ENCODE measurements at places on chromosomes 2 and 18.

- no peak for DNase-seq
Observed at GRCh38 chr2:33340280-33340679, 136.2 kb upstream of the RASGRP3 start.

- DNase-seq = no peak
Observed at GRCh38 chr2:230794497-230794896, 70.2 kb upstream of the ITM2C start.

DNA sequence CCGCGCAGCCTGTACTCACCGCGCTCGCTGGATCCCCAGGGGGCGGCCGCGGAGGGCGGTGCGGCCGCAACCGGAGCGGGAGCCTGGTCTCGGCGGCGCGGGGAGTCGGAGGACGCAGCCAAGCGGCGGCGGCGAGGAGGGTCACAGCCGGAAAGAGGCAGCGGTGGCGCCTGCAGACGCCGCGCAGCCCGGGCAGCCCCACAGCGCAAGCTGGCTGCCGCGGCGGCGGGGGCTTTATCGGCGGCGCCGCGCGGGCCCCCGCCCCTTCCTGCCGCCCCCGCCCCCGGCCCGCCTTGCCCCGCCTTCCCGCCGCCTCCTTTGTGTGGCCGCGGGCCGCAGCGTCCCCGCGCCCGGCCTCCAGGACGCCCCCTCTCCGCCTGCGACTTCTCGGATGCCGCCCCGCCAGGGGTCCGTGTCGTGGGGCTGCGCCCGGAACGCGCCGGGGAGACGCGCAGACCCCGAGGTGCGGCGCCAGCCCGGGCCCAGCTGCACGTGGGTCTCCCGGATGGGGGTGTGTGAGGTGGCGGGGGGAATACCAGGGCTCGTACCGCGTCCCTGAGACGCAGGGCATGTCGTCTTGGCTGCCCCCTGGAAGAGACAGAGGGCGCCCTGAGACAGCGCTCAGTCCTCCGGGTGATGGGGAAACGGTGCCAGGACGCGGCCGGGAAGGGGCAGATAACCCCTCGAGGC is at the start of gene SERPINE2:
TSS of gene SERPINE2 (minus strand) at position 207 of the 690 bp plus-strand sequence. CDS start 37,386 bp downstream, outside the sequence.
- peak; percentile 25 for DNase-seq

DNA sequence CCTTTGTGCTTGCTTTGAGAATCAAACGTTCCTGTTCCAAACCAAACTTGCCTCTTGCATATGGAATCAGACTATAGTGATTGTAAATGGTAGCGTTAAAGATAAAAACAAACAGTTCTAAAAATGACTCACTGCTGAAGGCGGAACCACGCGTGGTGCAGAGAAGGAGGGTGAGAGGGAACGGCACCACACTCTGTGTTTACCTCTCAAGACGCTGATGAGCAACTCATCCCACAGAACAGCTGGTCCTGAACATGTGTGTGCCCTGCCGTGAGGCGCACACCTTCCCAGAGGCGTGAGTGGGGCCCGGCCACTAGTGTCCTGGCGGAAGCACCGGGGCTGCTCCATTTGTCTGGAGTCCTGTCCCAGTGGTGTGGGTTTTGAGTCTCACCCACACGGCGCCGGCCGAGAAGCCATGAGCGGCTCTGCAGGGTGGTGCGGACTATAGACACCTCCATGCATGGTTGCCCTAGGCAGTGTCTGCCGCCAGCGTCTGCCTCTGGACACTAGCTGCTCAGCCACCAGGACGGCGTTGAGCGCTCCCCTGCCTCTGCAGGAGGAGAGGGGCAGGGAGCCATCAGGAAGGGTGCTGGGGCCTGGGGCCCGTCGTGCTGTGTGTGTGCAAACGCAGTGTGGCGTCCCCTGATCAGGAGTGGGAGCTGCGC is 52.1 kb downstream of the NFATC1 start:
- DNase-seq = no peak

- no peak for DNase-seq
Observed at GRCh38 chr2:27664622-27665363, 1.1 kb downstream of the SLC4A1AP start.

GRCh38 chr2:151334082-151334815 is 23.1 kb upstream of the TNFAIP6 start:
- DNase-seq = no peak

GRCh38 chr2:182949572-182950189 is 83.2 kb upstream of the FRZB start:
- no peak for DNase-seq

- DNase-seq = no peak
Observed at GRCh38 chr18:60024345-60024744, 124.5 kb downstream of the PMAIP1 start.

DNA sequence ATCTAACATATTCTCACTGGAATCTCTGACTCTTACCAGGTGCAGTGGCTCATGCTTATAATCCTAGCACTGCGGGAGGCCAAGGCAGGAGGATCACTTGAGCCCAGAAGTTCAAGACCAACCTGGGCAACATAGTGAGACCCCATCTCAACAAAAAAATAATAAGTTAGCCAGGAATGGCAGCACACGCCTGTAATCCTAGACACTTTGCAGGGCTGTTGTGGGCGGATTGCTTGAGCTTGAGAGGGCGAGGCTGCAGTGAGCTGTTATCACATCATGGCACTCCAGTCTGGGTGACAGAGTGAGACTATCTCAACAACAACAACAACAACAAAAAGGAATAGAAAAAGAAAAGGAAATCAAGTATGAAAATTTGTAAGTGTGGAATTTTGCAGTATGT is 306.5 kb upstream of the CYP26B1 start:
- no peak for DNase-seq

GRCh38 chr2:55459714-55460274 is 40.1 kb upstream of the CCDC88A start:
- DNase-seq = no peak

- no peak for DNase-seq
Observed at GRCh38 chr18:45330170-45330594, 285.1 kb upstream of the SLC14A2 start.

DNA sequence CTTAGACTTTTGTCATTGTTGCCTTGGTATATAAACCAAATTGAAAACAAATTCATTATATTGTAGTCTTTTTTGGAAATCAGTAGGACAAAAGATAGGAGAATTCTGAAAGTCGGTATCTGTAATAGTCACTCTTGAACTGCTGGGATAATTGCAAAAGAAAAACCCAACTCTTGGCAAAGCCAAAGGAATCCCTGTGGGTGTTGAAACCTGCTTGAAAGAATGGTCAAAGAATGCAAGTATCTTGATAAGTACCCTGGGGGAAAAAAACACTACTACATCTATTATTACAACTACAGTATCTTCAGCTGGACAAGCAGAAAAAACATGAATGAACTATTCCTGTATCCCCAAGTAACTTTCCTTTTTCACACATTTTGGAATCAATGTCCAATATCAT is 7.3 kb upstream of the FAM237A start:
- no peak for DNase-seq

DNA sequence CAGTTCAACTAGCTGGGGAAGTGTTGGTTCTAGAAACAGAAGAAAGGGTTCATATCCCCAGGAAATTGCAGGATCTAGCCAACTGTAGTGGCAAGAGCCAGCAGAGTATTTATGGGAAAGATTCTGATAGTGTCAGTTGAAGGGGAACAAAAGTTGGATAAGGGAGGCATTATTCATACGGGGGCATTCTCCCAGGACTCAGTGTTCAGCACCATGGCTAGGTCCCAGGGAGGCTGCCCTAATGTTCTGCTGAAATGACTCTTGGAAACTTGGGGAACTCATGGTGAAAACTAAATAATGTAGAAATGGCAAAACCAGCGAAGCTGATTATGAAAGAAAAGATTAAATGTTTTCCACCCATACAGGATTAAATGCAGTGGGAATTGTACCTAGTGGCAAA is 543.7 kb downstream of the TRIB2 start:
- DNase-seq = no peak

- no peak for DNase-seq
Observed at GRCh38 chr2:111239107-111239506, 118.4 kb downstream of the BCL2L11 start.

- no peak for DNase-seq
Observed at GRCh38 chr2:195662138-195662537, 5.1 kb downstream of the SLC39A10 start.

GRCh38 chr2:150528861-150529801 is 41.7 kb upstream of the RND3 start:
- no peak for DNase-seq

GRCh38 chr2:48113767-48114166 is 207.5 kb upstream of the FBXO11 start:
- DNase-seq = no peak

DNA sequence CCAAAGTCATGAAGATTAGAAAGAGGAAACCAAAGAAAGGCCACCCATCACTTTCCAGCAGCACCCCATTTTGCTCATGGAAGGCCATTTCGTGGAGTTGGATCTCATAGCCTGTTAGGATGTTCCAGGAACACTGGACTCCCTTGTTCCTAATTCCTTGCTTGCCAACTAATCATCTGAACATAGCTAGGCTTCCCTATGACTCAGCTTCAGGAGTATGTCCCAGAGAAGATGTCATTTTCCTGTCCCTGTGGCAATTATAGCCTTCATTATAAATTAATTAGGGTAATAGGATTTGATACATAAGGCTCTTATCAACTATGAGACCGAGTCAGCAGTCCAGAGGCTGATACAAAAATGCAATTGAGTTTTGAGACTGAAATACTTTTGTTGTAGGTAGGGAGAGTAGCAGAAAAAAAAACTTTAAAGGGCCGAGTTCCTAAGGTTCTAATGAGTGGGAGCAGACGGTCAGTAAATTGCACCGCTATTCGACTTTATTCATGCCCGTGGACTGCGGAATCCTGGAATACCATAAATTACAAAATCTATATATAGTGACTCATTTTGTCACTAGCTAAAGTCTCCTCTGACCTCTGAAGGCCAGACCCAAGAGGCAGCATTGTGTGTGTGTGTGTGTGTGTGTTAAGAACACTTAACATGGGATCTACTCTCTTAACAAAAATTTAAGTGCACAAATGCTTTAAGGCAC is 311.8 kb downstream of the FBXO15 start:
- no peak for DNase-seq

- no peak for DNase-seq
Observed at GRCh38 chr2:54655046-54655809, 68.2 kb upstream of the EML6 start.

GRCh38 chr2:119385466-119385865 is 18.7 kb downstream of the DBI start:
- DNase-seq = no peak

DNA sequence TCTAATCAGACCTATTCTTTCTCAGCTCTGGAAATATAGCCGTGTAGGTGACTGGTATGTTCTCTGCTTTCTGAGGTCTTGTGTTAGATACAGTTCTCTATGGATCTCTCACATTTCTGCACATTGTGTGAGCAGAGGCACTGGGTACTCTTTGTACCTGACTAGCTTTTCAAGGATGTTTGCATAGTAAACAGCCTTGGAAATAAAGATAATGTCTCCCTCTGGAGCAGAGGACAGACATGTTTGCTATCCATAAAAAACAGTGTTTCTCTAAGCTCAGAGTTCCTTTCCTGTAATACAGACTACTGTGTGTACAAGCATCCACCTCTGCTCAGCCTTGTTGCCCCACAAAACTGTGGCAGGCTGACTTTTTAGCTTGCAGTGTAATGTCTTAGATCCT is 279.2 kb downstream of the CTNNA2 start:
- no peak for DNase-seq

- DNase-seq = no peak
Observed at GRCh38 chr2:179201869-179202268, 62.8 kb downstream of the SESTD1 start.

DNA sequence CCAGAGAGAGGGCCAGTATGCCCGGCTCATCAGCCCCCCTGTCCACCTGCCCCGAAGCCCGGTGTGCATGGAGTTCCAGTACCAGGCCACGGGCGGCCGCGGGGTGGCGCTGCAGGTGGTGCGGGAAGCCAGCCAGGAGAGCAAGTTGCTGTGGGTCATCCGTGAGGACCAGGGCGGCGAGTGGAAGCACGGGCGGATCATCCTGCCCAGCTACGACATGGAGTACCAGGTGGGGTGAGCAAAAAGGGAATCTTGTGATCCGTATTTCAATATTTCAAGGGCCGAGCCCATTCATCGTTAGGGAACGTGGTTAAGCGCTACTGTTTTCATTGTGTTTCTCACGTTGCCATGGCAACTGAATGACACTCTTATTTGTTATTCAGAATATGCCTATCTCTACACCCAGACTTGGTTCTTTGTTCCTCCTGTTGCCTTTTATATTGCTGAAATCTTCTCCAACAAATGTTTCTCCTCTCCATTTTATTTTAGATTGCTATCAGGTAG is 81.5 kb downstream of the NRP2 start:
- DNase-seq = no peak

DNA sequence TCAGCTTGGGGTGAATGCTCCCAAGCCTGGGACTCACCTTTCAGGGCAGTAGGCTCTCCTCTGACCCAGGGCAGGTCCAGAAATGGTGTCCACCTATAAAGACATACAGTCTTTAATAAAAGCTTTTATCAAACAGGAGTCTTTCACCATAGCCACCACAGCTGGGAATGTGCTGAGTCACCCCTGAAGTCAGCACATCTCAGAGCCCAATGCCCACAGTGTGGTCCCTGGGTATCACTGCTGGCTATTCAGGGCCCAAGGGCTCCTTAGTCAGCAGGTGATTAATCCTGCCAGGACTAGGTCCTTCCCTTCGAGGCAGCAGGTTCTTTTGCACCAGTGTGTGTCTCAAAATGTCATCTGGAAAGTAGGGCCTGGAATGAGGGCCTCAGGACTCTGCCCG is 181.9 kb downstream of the MEMO1 start:
- DNase-seq = no peak

DNA sequence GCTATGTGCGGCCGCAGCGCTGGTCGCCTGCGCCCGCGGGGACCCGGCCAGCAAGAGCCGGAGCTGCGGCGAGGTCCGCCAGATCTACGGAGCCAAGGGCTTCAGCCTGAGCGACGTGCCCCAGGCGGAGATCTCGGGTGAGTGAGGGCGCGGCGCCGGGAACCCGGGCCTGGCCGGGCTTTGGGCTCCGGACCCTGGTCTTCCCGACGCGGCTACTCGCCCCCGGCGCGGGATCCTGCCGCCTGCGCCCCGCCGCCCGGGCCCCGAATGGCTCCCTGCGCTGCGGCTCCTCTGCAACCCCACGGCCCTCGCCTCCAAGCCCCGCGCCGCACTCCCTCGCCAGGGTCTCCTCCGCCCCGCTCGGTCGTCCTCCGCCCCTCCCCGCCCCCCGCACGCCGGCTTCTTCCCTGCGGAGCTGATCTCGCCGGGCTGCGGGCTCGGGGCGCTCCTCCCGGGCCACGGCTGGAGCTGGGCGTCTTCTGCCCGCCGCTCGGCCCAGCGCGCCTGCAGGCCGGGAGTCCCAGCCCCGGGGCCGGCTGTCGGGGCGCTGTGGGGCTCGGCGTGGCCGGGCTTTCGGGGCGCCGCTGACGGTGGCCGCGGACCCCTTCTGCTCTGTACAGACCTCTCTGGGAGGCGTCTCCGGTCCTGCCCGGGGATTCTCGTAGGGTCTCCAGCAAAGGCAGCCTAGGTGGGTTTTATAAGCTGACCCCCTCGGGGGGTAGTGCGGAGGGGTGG is 652 bp downstream of the GPC1 start:
- DNase-seq = no peak

DNA sequence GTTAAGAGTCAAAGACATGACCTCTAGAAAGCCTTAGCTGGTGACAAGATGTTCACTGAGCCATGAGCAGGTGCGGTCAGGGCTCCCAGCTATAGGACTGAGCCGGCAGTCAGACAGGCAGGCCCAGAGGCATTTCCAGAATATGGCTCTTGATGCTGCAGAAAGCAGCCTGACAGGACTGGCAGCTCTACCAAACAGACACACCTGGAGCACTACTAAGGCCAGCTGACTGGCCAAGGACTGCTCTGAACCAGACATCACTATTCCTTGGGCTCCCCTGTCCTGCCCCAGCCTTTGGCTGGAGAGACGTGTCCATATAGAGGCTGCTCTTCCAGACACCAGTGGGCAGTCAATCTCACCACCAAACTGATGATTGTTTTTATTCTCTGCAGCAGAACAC is 98.8 kb downstream of the RIF1 start:
- DNase-seq = no peak

- no peak for DNase-seq
Observed at GRCh38 chr18:58455314-58456188, 173.3 kb downstream of the ALPK2 start.
